ENCODE measurements at places on chromosomes 16 and 17. TPM values are rescaled to one million over a fixed set of nuclear protein-coding genes. Genes with fewer than 3 reads are reported as not detected.
A peak's percentile ranks its signal among the peaks of the same experiment; 100 is the strongest.

Gene COL1A1
- 6,071 TPM for polyA plus RNA-seq

Gene PRSS21
- not detected for polyA plus RNA-seq

- H3K27me3 ChIP-seq = no peaks in the 10 kb centered on the region
- no peak for DNase-seq
- no peaks in the 10 kb centered on the region for H3K4me1 ChIP-seq
- no peak overlapping the region for H3K4me3 ChIP-seq
- no peak overlapping the region for H3K27ac ChIP-seq
- H3K36me3 ChIP-seq = no peaks in the 10 kb centered on the region
These were observed 44.5 kb downstream of the NDE1 start for GRCh38 chr16:15694499-15694898.

Gene TNP2
- polyA plus RNA-seq = not detected

GRCh38 chr16:31298958-31299357, 39.2 kb downstream of the ITGAM start:
- peaks cover 17% of the 10 kb centered on the region for H3K27me3 ChIP-seq
- no peaks in the 10 kb centered on the region for H3K4me1 ChIP-seq
- H3K36me3 ChIP-seq = no peaks in the 10 kb centered on the region

GRCh38 chr16:11670171-11671131, 2.2 kb downstream of the SNN start:
- no peak overlapping the region for H3K27ac ChIP-seq
- no peaks in the 10 kb centered on the region for H3K36me3 ChIP-seq
- DNase-seq = no peak
- no peak overlapping the region for H3K4me3 ChIP-seq
- H3K4me1 ChIP-seq = peaks cover 23% of the 10 kb centered on the region
- no peaks in the 10 kb centered on the region for H3K27me3 ChIP-seq

- peaks cover 6% of the 10 kb centered on the region for H3K4me1 ChIP-seq
- H3K27ac ChIP-seq = peak overlapping the region; percentile 92
- H3K4me3 ChIP-seq = peak overlapping the region; percentile 33
- H3K36me3 ChIP-seq = no peaks in the 10 kb centered on the region
- H3K27me3 ChIP-seq = no peaks in the 10 kb centered on the region
These were observed 155.1 kb downstream of the CHD9 start for GRCh38 chr16:53209877-53210276.

- no peaks in the 10 kb centered on the region for H3K27me3 ChIP-seq
- H3K4me3 ChIP-seq = no peak overlapping the region
- H3K4me1 ChIP-seq = peaks cover 7% of the 10 kb centered on the region
- H3K27ac ChIP-seq = no peak overlapping the region
- no peak for DNase-seq
These were observed 33.9 kb upstream of the SEC14L1 start for GRCh38 chr17:77106874-77107358.

GRCh38 chr17:17994271-17995069, 21.8 kb downstream of the DRC3 start:
- H3K27me3 ChIP-seq = no peaks in the 10 kb centered on the region
- no peak overlapping the region for H3K4me3 ChIP-seq
- peak overlapping the region; percentile 67 for H3K27ac ChIP-seq
- no peaks in the 10 kb centered on the region for H3K36me3 ChIP-seq
- no peaks in the 10 kb centered on the region for H3K4me1 ChIP-seq

Gene PRR35
- polyA plus RNA-seq = not detected

Gene PNMT
- polyA plus RNA-seq = 203 TPM

GRCh38 chr16:78648517-78648916, 549.1 kb downstream of the WWOX start:
- no peaks in the 10 kb centered on the region for H3K4me1 ChIP-seq
- no peak overlapping the region for H3K4me3 ChIP-seq
- no peak overlapping the region for H3K27ac ChIP-seq
- no peak for DNase-seq
- no peaks in the 10 kb centered on the region for H3K27me3 ChIP-seq
- H3K36me3 ChIP-seq = no peaks in the 10 kb centered on the region

GRCh38 chr17:47742319-47743181, 9.5 kb downstream of the TBX21 start:
- H3K4me3 ChIP-seq = no peak overlapping the region
- H3K36me3 ChIP-seq = no peaks in the 10 kb centered on the region
- peak; percentile 32 for DNase-seq
- no peak overlapping the region for H3K27ac ChIP-seq
- H3K4me1 ChIP-seq = no peaks in the 10 kb centered on the region
- H3K27me3 ChIP-seq = peaks cover 30% of the 10 kb centered on the region

- H3K36me3 ChIP-seq = no peaks in the 10 kb centered on the region
- H3K27me3 ChIP-seq = no peaks in the 10 kb centered on the region
- peak; percentile 62 for DNase-seq
- H3K27ac ChIP-seq = peak within 1 kb of the TSS; percentile 26
- no peak within 1 kb of the TSS for H3K4me3 ChIP-seq
These were observed at the start of gene SULT1A1 for GRCh38 chr16:28609631-28610594. Gene SULT1A1 (minus strand): TSS chr16:28610044. CDS start chr16:28608855, 1,189 bp downstream.

DNA sequence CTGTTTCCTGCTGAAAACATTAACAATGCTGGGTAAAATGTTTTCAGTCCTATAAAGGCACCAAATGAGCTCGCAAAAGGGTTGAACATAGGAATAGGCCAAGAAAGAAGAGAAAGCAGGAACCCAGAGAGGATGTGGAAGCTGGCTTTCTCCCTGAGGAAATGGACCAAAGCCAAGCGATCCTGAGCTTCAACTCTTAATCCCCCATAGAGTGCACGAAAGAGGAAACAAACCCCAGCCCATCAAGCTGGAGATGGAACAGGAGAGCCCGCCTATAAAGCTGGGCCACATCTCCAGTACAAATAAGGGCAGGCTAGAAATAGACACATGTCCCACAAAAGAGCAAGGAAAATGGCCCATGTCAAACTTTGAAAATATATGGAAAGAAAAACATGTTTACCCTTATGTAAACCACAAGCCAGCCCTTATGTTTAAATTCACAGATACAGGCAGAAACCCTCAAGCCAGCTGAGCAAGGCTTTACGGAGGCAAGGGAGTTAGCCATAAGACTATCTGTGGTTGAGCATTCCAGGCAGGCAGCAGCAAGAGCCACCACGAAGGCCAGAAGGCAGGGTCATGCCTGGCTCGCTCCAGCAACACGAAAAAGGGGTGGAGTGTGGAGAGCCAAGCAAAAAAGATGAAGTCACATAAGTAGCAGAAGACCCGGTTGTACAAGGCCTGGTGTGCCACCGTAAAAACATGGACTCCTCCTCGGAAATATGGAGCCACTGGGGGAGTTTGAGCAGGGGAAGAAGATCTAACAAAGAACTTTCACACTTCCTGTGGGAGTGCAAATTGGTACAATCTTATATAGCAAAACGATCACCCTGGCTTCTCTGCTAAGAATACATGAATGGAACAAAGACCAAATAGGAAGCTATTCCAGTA, 27.8 kb downstream of the COPRS start:
- DNase-seq = no peak
- H3K27me3 ChIP-seq = no peaks in the 10 kb centered on the region

Gene TP53TG3F
- polyA plus RNA-seq = not detected

Gene ATF7IP2
- polyA plus RNA-seq = 49.1 TPM

Gene STX1B
- 2.7 TPM for polyA plus RNA-seq

Gene HP
- 495 TPM for polyA plus RNA-seq

- peaks cover 13% of the 10 kb centered on the region for H3K4me1 ChIP-seq
- H3K4me3 ChIP-seq = no peak overlapping the region
- H3K27ac ChIP-seq = no peak overlapping the region
- H3K27me3 ChIP-seq = no peaks in the 10 kb centered on the region
- DNase-seq = peak; percentile 79
These were observed 3.4 kb downstream of the SLC38A10 start for GRCh38 chr17:81291662-81292061.

GRCh38 chr16:84597931-84598351, 19.9 kb downstream of the COTL1 start:
- H3K4me1 ChIP-seq = peaks cover 39% of the 10 kb centered on the region
- H3K4me3 ChIP-seq = no peak overlapping the region
- no peak overlapping the region for H3K27ac ChIP-seq
- no peak for DNase-seq
- no peaks in the 10 kb centered on the region for H3K36me3 ChIP-seq

Gene LONP2
- polyA plus RNA-seq = 34.9 TPM

DNA sequence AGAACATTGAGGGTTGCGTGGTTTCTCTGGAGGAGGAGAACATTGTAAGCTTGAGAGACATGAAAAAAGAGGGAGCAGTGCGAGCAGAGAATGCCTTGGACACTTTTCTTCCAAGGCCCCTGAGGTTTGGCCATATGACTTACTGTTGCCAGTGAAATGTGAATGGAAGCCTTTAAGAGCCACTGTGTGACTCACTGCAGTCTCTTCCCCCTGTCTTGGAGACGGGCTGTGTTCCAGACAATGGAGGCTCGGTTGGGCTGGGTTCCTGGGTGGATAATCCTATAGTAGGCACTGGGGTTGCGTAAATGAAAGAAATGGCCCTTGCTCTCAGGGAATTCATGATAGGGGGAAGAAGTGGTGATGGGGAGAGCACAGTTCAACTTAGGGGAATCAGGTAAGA, 75.5 kb downstream of the SHISA9 start:
- no peaks in the 10 kb centered on the region for H3K36me3 ChIP-seq
- H3K4me3 ChIP-seq = no peak overlapping the region
- H3K27me3 ChIP-seq = no peaks in the 10 kb centered on the region
- no peak for DNase-seq

GRCh38 chr17:35708951-35709350, 22.5 kb upstream of the RASL10B start:
- no peak overlapping the region for H3K27ac ChIP-seq
- H3K4me1 ChIP-seq = peaks cover 12% of the 10 kb centered on the region
- no peak for DNase-seq
- H3K36me3 ChIP-seq = no peaks in the 10 kb centered on the region

DNA sequence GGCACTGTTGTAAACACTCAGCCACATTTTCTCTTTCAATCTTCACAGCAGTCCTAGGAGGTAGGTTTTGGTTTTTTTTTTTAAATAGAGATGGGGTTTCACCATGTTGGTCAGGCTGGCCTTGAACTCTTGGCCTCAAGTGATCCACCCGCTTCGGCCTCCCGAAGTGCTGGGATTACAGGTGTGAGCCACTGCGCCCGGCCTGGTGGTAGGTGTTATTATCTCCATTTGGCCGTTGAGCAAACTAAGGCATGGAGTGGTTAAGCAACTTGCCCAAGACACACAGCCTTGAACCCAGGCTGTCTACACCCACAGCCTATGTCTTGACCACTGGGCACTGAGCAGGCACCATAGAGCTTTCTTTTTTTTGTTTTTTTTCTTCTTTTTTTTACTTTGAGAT, 8.6 kb downstream of the SGCA start:
- peak overlapping the region; percentile 83 for H3K27ac ChIP-seq
- DNase-seq = no peak
- no peak overlapping the region for H3K4me3 ChIP-seq
- H3K36me3 ChIP-seq = no peaks in the 10 kb centered on the region
- peaks cover 47% of the 10 kb centered on the region for H3K4me1 ChIP-seq
- H3K27me3 ChIP-seq = no peaks in the 10 kb centered on the region

GRCh38 chr16:70687102-70687511, 1.3 kb upstream of the MTSS2 start:
- no peak for DNase-seq
- peaks cover 74% of the 10 kb centered on the region for H3K4me1 ChIP-seq
- H3K4me3 ChIP-seq = no peak overlapping the region
- H3K27me3 ChIP-seq = no peaks in the 10 kb centered on the region

DNA sequence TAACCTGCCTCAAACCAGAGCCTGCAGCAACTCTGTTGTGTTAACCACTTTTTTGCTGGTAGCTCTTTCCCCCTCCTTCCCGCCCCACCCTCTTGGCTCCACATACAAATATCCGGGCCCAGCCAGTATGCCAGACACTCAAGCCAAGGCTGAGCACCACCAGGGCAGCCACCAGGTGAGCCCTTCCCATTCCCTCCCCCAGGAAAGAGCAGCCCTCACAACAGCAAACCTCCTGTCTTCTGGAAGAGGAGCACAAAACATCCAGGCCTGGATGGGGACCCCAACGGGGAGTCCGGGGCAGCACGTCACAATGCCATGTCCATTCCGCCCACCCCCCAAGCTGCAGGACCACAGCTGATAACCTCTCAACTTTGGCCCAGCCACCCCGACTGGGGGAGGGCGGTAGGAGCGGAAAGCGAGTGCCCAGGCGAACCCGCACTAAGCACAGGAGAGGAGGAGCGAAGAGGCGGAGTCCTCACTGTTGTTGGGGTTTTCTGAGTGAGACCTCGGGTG, 757 bp downstream of the ORMDL3 start:
- peak overlapping the region; percentile 95 for H3K27ac ChIP-seq
- no peaks in the 10 kb centered on the region for H3K27me3 ChIP-seq
- H3K36me3 ChIP-seq = no peaks in the 10 kb centered on the region
- H3K4me1 ChIP-seq = peaks cover 20% of the 10 kb centered on the region
- DNase-seq = peak; percentile 66
- peak overlapping the region; percentile 63 for H3K4me3 ChIP-seq

DNA sequence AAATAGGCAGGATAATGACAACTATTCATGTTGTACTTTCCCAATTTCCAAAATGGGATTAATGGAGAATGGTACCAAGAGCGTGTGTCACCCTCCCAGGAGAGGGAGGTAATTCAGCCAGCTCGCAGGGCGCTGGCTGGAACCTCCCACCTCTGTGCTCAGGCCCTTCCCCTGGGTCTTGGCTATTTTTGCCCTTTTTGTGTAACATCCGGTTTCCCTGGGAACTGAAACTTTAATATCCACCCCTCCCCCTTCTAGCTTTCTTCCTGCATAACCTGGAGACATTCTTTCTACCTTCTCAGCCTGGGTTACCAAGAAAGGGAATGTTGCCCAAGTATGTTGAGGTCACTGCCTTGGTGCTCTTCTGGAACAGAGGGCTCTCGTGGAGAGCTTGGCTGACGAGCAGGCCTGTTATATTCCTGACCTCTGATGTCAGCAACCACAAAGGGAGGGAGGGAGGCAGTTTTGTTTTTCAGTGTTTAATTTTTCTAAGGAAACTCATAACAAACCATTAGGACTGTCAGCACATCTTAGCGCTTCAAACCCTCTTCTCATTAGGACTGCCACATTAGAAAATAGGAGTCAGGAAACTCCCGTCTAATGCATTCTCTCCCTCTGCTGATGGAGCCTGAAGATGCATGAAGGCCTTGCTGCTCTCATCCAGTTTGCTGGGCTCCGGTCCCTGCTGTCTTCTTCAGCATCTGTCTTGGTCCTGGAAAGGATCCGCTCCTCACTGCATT, 25.6 kb downstream of the ITGB3 start:
- H3K4me1 ChIP-seq = peaks cover 30% of the 10 kb centered on the region
- peak overlapping the region; percentile 60 for H3K27ac ChIP-seq
- peak; percentile 52 for DNase-seq
- H3K27me3 ChIP-seq = no peaks in the 10 kb centered on the region
- no peak overlapping the region for H3K4me3 ChIP-seq

Gene HASPIN
- 1.1 TPM for polyA plus RNA-seq

GRCh38 chr16:68823401-68824135, 19.8 kb upstream of the TANGO6 start:
- H3K27ac ChIP-seq = peak overlapping the region; percentile 71
- H3K36me3 ChIP-seq = no peaks in the 10 kb centered on the region

- peak overlapping the region; percentile 90 for H3K27ac ChIP-seq
- no peak overlapping the region for H3K4me3 ChIP-seq
- H3K4me1 ChIP-seq = peaks cover 66% of the 10 kb centered on the region
- no peaks in the 10 kb centered on the region for H3K27me3 ChIP-seq
- peak; percentile 34 for DNase-seq
- no peaks in the 10 kb centered on the region for H3K36me3 ChIP-seq
These were observed 21.5 kb downstream of the METRNL start for GRCh38 chr17:83100853-83101391.
